ENCODE measurements at places on chromosomes 3 and 15.

DNA sequence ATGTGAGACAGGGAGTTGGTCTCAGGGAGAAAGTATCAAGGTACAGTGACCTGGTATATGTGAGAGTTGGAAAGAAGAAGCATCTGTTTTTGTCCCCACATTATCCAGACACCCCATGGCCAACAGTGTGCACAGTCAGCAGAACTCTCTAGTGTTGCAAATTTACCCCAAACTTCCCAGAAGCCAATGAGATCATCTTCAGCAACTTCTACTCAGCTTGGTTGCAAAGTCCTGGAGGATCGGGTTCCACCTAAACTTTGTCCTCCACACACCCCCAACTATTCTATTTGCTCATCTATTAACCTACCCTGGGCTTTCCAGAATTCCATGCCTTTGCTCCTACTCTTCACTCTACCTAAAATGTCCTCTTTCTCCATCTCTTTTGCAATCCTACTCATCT is 15.7 kb downstream of the RBSN start:
- no peak for DNase-seq

GRCh38 chr3:149579838-149580542 is 77.8 kb downstream of the WWTR1 start:
- DNase-seq = no peak

DNA sequence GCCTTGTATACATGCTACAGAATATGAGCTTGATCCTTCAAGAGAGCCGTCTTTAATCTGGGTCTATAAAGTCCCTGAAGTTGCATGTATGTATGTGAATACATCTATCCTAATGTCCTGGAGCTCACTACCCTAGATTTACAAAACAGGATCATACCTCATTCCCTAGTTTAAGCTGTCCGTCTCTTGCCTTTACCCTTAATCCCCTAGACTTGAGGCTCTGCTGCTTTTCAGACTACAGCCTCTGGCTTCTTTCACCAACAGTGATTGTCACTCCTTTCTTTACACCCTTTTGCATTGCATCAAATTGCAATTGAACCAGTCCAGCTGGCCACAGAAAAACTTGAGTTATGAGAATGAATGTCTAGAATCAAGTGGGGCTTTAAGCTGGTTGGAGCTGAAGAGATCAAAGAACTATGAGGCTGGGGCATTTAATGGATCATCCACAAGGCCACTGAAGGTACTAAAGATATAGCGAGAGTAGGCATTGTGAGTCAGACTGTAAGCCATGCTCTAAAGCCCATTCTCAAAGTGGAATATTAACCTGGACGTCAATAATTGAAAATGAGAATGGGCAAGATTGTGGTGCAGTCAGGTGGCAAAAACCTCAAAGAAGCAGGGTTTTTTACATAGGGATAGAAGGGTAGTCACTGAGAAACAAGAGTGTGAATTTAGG is 12.3 kb upstream of the PLD1 start:
- no peak for DNase-seq

- DNase-seq = no peak
These were observed 2.4 kb upstream of the GPR87 start for GRCh38 chr3:151318991-151319390.

GRCh38 chr3:196315821-196316220 is 2.2 kb downstream of the DYNLT2B start:
- DNase-seq = no peak

DNA sequence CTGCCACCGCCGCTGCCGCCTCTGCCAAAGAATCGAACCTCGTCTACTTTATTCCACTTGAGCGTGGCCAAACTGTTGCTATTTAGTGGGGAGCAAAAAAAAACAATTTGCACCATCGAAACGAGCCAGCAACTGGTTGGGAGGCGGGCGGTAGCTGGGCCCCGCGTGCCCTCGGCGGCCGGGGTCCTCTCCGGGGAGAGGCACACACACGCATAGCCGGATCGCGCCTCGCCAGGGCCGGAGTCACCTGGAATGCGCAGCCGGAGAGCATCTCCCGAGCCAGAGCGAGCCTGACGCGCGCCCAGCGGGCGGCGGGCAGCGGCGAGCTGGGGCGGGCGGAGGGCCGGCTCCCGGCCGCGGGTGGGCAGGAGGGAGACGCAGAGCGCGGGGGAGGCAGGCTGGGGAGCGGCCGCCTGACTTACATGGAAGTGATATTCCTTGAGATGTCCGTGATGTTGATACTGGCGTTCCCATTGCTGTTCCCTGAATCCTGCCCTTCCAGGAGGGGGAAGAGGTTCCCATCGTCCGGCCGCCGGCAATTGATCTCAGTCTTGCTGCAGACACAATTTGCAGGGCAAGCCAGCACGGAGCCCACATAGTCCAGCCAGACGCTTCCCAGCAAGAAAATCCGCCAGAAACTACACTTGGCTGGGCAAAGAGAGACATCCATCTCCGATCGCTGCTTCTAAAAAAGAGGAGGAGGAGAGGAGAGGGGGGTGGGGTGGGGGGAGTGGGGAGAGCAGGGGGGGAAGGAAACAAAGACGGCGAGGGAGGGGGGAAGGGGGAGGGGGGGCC is 858 bp downstream of the NTRK3 start:
- DNase-seq = no peak

DNA sequence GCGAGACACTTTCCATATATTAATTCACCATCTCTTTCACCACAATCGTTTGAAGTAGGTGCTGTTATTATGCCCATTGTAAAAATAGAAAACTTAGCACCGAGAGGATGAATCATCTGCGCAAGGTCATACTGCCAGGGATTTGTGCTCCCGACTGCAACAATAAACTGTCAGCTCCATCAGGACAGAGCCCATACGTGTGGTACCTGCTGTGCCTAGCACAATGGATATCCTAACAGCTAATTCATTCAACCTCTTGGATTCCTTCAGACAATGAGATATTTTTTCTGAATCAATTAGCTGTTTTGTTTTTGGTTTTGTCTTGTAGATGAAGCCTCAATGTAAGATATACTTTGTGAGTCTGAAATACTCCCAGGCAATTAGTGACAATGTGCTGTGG is 32.3 kb upstream of the PROK2 start:
- no peak for DNase-seq

Measured in GM12878 (cell line).